ENCODE measurements at places on chromosomes 7 and 10.
A peak's percentile ranks its signal among the peaks of the same experiment; 100 is the strongest.

DNA sequence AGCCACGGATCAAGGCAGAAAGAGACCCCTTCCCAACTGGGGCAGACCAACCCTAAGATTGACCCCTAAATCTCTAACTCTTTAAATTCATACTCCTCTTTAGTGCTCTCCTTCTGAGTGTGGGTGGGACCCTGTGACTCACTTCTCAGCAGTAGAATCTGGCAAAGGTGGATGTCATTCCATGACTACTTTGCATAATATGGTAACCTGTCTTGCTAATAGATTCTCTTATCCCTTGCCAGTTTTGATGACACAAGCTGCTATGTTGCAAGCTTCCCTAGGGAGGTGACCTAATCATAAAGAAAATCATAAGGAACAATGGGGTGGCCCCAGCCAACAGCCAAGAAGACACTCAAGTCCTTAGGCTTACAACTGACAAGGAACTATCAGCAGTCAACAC, 155.4 kb upstream of the VWC2 start:
- DNase-seq: no peak

GRCh38 chr7:36348256-36348655, 41.4 kb upstream of the ANLN start:
- DNase-seq: no peak

GRCh38 chr7:55019191-55019690, 424 bp downstream of the EGFR start:
- DNase-seq: peak; percentile 4

DNA sequence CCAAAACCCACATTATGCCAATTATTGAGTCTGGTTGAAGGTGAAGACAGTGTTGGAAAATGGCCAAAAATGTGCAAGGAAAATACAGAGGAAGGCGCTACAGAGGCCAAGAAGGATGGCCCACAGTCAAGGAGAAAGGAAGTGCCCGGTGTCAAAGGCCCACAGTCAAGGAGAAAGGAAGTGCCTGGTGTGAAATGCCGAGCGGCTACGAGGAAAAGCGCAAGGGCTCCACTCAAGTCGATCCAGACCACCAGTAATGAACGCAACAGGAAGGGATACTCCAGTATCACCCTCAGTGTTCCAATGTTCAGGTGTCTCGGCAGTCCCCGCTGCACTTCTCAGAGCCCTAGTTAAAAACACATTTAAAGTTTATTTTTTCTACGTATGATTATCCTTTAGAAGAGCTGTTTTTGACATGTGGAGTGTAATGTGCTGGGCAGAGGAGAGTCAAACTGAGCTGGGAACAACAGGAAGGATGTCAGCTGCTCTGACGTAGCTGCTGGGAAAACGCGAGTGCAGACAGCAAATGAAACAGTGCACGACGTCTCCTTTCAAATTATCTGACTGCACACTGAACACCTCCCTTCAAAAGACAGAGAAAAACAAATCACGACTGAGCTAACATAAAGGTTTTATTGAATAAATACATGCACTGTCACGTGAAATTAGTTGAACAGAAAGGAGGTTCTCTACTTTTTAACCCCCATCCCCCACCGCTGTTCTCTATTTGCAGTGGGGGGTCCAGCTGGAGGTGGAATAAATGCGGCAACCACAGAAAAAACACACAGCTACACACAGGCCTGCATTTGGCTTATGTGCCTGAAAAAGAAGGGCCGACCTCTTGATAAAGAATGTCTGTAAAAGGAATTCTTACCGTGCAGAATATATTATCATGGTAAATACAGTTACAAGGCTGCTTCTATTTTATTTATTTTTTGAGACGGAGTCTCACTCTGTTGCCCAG, 26.1 kb upstream of the NCAPG2 start:
- DNase-seq: no peak

DNA sequence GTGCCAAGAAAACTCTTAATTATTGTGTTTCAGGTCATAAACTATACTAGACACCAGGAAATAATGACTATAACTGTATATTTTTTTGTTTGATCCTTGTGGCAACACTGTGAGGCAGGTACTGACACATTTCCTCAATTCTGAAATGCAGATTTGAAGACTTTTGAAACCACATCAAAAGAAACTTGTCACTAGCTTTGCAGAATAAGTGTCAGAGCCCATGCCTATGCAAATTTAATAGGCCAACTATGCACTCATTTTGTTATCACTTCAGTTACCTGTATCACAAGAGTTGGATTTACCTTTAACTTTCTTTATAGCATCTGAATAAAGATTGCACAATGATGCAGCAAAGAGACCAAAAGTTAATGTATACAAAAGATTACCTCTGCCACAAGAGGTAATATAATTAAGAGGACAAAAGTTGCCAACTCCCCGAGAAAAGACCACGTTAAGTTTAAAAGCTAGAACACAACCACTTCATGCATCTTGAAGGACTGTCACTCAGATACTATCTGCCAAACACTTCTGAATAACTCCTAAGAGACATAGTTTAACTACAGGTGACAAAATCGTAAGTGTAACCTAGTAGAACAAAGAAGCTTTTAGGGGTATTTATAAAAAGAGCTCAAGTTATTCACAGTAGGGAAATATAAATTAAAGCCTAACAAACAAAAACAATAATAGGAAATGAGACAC, 80.5 kb downstream of the ELAPOR2 start:
- DNase-seq: no peak

- DNase-seq: no peak
Measured at GRCh38 chr7:66250711-66251110, 45.6 kb downstream of the TPST1 start.

DNA sequence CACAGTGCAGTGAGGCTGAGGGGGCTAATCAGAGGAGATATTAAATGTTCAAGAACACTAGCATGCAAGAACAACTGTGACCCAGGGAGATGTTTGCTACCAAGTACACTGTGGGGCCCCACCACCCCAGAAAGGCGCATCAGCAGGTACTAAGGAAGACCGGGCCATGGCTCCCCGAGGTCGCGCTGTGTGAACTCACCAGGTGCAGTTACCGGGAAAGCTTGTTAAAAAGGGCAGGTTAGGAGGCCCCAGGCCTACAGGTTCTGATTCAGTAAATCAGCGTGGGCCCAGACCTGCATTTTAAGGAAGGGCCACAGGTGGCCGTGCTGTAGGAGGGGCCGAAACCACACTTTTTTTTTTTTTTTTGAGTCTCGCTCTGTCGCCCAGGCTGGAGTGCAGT, 54.6 kb downstream of the TMEM209 start:
- DNase-seq: no peak

- DNase-seq: no peak
Measured at GRCh38 chr10:117492504-117492903, 50.0 kb upstream of the EMX2 start.

DNA sequence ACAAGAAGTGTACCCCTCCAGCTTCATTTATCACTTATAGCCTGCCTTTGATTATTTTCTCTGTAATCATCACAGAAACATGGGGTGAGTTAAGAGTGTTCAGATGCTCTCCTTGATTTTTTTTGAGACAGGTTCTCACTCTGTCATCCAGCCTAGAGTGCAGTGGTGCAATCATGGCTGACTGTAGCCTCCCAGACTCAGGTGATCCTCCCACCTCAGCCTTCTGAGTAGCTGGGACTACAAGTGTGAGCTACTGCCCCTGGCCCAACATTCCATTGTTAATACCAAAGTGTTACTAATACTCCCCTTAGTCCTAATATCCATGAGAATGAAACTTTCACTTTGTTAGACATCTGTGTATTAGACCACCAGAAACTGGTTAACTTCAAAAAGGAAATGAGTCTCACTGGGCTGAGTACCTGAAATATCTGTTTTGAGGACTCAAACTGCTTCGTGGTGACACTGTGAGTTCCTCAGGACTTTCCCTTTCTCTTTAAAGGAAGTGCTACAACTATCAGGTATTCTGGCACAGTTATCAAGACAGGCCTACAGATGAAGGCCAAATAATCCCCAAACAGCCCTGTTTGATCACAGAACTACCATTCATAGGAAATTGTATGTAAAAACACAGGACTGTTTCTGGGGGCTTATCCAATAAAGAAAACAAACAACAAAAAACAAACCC, 20.5 kb upstream of the CFAP70 start:
- no peak for DNase-seq

GRCh38 chr10:117539903-117540639, 2.5 kb upstream of the EMX2 start:
- DNase-seq: no peak

- no peak for DNase-seq
Measured at GRCh38 chr10:60980997-60981396, 37.0 kb upstream of the RHOBTB1 start.

GRCh38 chr7:117478836-117479224, 995 bp upstream of the CFTR start:
- DNase-seq: no peak

- no peak for DNase-seq
Measured at GRCh38 chr10:326894-327635, 191.8 kb downstream of the ZMYND11 start.

DNA sequence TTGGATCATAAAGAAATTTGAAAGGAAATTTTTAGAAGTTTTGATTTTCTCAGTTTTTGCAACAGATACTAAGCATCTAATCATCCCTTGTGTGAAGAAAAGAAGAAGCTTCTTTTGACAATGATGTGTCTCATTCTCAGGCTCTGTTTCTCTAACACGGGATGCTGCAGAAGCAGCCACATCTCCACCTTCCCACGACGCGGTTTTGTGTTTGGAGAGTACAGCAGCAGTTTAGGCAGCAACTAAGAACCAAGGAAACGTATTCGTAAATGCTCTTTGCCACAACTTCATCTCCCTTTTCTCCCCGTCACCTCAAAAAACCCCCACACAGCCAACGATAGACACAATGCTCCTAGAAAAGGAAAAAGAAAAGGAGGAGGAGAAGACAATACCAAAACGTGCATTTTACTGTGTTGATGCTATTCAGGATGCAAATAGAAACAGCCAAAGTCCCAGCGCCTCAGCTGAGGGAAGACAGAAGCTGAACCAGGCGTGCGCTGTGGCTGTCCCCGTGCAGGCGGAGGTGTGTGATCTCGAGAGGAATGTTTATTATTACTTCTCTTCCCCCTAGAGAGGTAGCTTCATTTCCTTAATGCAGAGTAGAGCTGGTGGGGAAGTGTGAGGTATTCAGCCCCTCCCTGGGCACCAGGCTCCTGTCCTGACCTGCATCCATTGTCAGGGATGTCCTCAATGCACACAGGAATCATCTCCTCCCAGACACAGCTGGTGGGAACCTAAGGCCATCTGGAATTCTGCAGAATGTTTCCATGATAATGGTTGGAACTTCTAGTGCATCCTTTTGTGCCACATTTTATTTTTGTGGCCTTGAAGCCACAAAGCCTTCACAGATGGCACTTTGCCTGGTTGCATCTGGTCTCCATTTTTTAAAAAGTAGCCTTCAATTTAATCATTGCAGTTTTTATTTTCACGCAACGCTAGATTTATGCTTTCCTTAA, 174.6 kb upstream of the KLF6 start:
- no peak for DNase-seq

GRCh38 chr10:97358781-97359180, 24.3 kb upstream of the FRAT2 start:
- no peak for DNase-seq

- no peak for DNase-seq
Measured at GRCh38 chr10:110864662-110865140, 7.0 kb upstream of the PDCD4 start.

DNA sequence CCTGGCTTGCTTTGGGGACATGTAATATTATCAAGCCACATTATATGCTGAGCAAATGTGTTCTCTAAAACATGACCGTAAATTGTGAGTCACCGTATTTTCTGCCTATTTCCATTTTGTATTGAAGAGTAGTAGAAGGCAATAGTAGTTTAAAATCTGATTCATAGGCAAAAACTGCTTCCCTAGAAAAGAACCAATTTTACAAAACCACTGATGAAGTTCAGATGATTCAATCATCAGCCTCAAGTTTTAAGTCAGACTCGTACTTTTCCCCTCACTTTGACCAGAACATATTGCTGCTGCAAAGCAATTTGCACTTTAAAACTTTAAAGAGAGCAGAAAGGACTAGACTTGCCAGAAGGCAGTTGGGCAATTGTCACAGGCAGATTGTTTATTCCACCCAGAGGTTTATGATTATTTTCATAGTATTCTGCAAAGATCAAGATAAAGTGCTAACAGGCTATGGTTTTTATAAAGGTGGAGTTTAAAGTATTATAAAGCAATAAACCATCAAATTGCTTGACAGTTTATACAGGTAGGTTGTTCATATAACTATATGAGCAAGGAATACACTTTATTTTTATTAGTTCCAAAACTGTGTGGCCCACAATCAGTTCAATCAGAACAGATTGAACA, 168.2 kb downstream of the ETV1 start:
- no peak for DNase-seq

GRCh38 chr10:105838392-105838791, 1197.3 kb downstream of the SORCS3 start:
- DNase-seq: no peak

DNA sequence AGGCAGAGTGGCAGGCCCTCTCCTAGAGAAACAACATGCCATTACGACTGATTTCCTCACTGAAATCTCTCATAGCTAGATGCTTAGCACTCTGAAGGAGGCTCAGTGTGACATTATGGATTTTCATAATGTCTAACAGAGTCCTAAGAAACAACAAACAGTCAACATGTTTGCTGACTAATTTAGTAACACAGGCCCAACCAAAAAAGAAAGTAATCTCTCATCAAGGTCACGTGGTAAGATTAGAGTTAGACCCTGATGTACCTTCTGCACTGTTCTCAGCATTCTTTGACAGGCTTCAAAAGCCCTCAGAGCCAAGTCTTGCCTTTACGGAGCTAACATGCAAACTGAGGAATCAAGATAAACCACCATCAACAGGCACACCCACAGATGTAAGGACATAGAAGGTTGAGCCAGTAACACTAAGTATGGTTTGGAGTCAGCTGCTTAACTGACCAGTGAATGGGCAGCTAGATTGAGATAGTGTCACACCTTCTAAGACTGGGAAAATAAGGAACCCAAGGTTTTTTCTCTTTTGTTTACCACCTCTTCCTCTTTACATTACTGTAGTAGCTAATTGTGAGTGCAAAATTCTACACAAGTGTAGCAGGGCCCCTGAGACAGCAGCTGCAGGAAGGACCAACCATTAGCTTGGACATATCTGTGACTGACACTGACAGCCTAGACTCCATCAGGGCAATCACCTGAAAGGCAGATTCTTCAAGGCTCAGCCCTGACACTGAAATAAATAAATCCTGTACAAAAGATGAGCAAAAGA, 15.3 kb upstream of the KCNIP2 start:
- DNase-seq: no peak

GRCh38 chr7:153188630-153189029, 429.1 kb downstream of the ACTR3B start:
- DNase-seq: no peak

GRCh38 chr10:78229489-78229888, 195.8 kb downstream of the RPS24 start:
- DNase-seq: no peak

- DNase-seq: no peak
Measured at GRCh38 chr10:89032141-89032891, 41.7 kb downstream of the FAS start.

GRCh38 chr7:151432658-151433521, 7.1 kb downstream of the CRYGN start:
- DNase-seq: no peak

- DNase-seq: no peak
Measured at GRCh38 chr7:40682696-40683095, 547.9 kb downstream of the SUGCT start.
